Stomach (tissue), 19 donors: ENCODE measurements at places on chromosomes 4 and X.

- peak; percentile 73 for DNase-seq
Observed at GRCh38 chr4:173121076-173121561, 47.5 kb upstream of the GALNT7 start.

DNA sequence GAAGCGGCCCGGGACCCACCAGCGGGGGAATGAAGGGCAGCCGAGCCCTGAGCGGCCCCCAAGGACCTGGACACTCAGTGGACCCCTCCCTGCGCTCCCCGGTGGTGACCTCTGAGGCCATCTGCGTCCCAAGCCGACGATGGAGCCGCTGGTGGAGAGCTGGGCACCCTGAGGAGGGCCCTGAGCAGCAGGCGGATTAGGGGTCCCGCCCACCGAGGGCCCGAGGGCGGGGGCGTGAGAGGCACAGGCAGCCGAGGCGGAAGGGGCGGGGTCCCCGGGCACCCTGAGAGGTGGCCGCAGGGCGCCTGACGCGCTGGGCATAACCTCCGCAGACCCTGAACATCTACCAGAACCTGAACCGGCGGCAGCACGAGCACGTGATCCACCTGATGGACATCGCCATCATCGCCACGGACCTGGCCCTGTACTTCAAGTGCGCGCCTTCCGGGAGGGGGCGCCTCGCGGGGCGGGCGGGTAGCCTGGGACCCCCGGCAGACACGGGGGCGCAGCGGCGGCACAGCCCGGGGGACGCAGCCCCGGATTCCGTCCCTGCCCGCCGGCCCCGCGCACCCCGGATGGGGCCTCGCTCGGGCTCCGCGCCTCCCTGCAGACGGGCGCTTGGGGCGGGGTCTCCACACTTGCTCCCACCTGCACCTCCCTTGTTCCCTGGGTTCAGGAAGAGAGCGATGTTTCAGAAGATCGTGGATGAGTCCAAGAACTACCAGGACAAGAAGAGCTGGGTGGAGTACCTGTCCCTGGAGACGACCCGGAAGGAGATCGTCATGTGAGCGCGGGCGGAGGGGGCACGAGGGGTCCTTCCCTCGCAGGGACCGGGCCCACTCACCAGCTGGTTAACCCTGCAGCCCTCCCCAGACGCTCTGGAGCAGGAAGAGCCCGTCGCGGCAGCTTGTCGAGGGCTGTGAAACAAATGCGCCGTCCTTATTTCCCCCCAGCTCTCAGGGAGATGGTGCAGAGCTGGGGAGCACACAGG, 10.3 kb downstream of the ATP5ME start:
- peak; percentile 53 for DNase-seq

DNA sequence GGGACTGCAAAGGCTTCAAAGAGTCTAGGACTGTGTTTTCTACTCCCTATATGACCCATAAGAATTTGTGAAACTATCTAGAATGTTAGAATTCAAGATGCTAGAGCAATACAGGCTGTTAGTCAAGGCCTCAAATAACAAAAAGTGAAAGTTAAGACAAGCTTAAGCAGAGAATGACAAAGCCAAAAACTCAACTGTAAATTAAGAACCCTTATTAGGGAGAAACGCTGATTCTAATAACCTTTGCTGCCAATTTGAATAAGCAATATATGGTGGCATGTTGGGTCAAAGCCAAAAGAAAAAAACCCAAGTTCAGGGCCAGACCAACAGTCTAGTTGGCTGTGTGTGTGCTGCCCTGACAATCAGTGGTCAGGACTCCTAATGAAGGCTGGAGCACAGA, 160.0 kb downstream of the INPP4B start:
- DNase-seq = no peak

DNA sequence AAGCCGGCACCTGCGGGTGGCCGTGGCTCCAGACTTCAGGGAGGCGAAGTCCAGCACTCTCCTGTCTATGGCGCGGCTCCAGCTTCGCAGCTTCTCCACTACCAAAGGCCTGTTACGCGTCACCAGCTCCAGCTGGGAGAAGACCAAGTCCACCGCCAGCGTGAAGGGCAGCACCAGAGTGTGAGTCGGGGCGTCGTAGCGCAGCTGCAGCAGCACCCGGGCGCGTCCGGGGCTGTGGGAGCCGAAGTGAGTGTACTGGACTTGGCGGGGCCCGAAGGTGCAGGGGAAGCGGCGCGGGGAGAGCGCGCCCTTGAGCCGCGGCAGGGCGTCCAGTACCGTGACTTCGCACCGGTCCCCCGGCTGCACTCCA, 444 bp downstream of the FREM3 start:
- no peak for DNase-seq

GRCh38 chr4:171954650-171955049, 141.4 kb downstream of the GALNTL6 start:
- no peak for DNase-seq

GRCh38 chr4:7020290-7020689, 22.9 kb upstream of the TADA2B start:
- DNase-seq = no peak

GRCh38 chr4:10577018-10577417, 107.5 kb downstream of the CLNK start:
- peak; percentile 16 for DNase-seq

GRCh38 chr4:1045193-1045594, 33.8 kb downstream of the FGFRL1 start:
- DNase-seq = no peak

DNA sequence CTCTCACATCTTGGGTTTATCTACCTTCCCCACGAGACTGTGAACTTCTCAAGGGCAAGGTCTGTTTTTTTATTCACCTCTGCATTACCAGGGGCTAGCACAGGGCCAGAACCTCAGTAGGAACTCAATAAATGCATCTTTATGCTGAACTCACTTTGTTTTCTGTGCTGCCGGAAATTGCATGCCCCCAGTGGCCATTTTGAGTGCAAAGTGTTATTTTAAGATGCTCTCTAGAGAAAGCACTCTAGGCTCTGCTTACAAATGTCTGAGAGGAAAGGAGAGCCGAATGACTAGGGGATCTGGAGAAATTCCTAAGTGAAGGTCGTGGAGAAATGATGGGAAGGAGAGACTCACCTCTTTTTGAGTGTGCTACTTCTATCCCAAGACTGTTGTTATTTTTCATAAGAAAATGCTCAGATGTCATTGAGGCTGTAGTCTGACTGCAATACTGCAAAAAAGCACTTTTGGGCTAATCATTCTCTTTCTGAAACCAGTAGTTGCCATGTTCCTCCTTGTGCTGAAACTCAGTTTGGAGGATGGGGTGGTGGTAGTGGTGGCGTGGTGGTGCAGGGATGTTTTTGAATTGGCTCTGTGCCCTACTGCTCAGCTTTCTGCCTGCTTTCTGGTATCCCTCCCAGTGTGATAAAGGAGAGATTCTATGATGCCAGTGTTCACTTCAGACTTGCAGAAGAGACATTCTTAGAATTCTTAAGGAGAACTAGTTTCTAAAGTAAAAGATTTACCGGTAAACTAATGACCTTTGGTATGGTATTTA, 41.3 kb downstream of the DOCK11 start:
- peak; percentile 34 for DNase-seq

DNA sequence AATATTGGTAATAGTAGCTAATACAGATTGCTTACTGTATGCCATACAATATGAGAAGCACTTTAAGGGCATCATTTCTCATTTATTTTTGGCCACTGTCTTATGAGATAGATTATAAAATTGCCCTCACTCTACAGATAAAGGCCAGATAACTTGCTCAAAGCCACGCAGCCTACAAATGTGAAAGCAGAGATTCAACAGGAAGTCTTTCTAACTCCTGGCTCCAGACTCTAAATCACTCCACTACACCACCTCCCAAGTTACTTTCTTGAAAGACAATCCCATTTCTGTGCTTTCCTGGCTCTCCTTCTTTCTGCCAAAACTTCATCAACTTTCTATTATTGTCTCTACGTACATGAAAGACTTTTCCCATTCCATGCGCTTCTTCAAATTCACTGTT, 194.7 kb downstream of the FBXO8 start:
- DNase-seq = no peak

DNA sequence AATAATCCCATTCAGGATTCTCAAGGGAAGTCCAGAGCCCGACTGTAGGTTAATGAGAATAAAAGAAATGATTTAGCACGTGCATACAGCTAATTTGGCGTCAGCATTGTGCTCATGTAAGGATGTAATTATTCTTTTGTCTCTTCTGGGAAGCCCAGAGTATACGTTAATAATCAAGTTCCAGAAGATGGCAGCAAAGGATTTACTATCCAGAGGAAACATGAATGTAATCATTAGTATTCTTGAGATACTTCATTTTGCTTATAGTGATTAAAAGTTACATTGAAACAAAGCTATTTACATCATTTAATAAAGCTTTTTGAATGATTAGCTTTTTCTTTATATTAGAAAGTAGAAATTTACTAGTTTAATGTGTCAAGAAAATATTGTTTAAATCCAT, 27.1 kb upstream of the MAP9 start:
- DNase-seq = peak; percentile 72

- no peak for DNase-seq
Observed at GRCh38 chr4:163201358-163201757, 34.7 kb upstream of the NAF1 start.

DNA sequence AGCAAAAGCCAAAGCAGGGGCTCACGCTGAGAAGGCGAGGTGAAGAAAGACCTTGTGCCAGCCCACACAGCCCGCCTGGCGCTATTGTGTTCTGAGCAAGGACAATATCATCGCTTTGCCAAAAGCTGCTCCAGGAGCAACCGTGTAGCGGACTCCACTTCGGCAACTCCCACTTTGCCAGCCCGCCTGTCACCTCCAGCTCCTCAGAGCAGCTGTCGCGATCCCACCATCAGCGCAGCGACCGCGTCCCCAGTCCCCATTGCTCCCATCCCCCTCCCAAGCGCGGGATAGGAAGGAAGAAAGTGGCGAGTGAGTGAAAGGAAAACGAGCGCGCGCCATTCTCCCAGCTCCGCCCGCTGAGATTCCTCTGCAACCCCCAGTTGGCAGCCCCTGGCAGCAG, 759 bp downstream of the ZC4H2 start:
- peak; percentile 55 for DNase-seq

DNA sequence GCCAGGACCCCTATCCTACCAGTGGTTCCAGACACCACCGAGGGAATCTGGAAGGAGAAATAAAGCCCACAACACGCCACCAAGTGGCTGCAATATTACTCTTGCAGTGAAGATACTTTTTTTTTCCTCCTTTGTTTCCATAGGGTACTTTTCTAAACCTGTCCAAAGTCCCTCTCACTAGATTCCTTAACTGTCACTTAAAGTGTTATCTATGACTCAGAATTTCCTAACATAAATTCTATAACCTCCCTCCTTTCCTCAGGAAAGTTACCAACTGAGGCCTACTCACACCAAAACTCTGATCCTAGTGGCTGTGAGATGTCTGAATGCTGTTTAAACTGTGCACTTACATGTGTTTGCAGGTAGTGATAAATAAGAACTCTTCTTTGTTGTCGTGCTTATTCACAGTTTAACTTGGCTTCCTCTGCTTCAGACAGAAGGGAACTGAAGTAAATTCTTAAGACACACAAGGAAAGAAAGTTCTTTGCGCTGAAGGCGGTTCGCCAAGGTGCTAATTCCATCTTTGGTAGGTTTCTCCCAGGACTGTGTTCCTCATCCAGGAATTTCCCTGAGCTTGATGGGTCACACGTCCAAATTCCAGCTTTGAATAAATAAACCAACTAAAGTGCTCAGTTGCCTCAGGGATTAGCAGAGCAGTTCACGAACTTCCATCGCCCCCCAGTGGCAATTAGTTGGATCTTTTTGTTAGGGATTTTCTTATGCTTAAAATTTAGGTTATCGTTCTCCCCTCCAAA, 10.7 kb upstream of the HCCS start:
- peak; percentile 34 for DNase-seq

DNA sequence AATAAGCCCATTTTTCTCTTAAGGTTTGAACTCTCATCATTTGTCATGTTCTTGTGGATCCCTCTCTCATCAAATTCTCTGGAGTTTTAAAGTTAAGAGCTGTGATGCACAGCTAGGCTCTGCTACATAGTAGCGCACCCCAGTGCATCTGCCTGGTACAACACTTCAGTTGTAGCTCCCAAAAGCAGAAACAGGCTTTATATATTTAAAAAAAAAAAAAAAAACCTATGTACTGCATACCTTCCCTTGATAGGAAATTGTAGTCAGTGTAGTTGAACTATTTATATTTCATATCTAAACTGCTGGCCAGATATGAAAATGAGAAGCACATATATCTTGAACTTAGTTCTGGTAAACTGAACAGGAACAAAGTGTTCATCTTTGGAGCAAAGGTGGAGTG, 131.4 kb downstream of the KLHL13 start:
- DNase-seq = peak; percentile 30

- DNase-seq = no peak
Observed at GRCh38 chr4:163568843-163569242, 74.4 kb downstream of the TMA16 start.

DNA sequence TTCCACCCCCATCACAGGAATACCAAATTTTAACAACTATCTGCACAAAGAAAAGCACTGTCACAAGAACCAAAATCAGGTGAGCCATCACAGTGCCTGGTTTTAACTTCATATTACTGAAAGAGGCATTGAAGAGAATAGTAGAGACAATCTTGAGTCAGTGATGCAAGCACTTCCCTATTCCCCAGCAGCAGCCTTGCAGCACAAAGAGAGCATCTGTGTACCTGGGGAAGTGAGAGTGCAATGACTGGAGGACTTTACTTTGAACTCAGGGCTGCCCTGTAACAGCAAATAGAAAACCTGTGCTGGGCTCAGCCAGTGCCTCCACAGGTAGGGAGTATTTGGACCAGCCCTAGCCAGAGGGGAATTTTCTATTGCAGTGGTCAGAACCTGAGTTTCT, 361.8 kb downstream of the TEX13C start:
- no peak for DNase-seq

DNA sequence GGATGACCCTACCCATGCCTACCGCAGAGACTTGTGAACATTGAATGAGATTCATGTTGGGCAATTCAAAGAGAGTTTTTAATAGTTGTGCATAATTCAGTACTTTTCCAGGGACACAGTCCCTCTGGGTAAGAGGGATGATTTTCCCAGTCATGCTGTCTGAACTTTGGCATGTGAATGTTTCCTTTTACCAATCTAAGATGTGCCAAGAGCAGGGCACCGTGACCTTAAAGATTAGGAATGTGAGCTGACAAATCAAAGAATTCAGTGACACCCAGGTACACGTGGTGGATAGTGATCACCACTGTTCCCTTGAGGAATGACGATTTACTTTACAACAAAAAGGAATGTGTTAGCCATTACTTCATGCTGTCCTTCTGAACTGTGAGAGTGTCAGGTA, 515.6 kb downstream of the PPARGC1A start:
- DNase-seq = no peak

DNA sequence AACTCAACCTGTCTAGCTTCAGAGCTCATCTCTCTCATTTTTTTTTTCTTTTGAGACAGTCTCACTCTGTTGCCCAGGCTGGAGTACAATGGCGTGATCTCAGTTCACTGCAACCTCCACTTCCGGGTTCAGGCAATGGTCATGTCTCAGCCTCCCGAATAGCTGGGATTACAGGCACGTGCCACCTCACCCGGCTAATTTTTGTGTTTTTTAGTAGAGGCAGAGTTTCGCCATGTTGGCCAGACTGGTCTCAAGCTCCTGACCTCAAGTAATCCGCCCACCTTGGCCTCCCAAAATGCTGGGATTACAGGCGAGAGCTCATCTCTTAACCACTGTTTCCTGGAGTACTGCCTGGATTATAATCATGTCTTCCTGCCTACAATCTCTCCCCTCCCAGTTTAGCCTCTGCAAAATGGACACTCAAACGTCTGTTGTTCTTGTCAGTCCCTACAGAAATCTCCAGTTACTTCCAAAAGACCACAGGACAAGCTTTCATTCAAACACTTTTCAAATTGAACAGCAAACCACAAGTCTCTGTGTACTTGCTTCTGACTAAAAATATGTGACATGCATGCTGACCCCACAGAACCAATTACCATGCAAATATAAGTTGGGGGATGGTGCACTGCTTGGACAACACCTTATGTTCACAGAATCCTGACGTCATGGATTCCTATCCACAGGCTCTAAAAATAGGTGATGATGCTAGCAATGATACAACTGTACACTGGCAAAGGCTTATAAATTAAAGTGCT, 137.2 kb downstream of the SH3KBP1 start:
- DNase-seq = no peak
